Activated CD8-positive, alpha-beta memory T cell treated with anti-CD3 and anti-CD28 coated beads, Interleukin-2, amount 50 U/mL, for 48 hours (primary cell): ENCODE measurements at places on chromosomes 5 and 9.

GRCh38 chr9:99377790-99378775, 156.0 kb downstream of the SEC61B start:
- DNase-seq: no peak

GRCh38 chr5:15966066-15966640, 213.4 kb downstream of the MARCHF11 start:
- no peak for DNase-seq

DNA sequence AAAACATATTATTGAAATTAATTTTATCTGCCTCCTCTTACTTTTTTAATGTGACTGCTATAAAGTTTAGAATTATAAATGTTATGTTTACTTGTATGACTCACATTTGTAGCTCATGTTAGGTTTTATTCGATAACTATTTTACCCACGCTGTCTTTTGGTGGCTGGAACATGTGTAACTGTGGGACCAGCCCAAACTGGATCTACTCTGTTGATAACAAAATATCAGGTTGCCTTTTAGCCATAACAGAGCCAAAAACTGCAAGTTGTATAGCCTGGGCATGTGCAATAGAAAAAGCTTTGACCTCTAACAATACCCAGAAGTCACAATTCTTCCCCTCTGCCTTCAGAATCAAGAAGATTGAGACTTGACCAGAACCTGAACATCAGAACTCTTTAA, 356.5 kb downstream of the PRELID2 start:
- DNase-seq: no peak

DNA sequence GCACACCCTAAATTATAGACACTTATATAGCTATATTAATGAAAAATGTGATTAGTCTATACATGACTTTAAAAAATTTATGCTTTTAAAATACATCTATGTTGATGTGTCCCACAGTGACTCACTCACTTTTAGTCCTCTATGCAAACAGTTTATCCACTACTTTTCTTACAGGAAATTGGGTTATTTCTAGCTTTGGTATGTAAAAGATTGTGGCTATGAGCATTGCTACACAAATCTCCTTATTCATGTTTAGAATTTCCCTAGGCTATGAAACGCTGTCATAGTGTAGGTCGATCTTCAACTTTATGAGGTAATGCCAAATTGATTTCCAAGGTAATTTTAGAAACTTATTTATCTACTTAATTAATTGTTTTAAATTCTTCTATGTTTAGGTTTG, 687.4 kb downstream of the PRR16 start:
- DNase-seq: no peak

GRCh38 chr5:81783401-81783800, 32.5 kb upstream of the SSBP2 start:
- DNase-seq: no peak

GRCh38 chr9:134969156-134970045, 51.7 kb upstream of the FCN1 start:
- DNase-seq: no peak

DNA sequence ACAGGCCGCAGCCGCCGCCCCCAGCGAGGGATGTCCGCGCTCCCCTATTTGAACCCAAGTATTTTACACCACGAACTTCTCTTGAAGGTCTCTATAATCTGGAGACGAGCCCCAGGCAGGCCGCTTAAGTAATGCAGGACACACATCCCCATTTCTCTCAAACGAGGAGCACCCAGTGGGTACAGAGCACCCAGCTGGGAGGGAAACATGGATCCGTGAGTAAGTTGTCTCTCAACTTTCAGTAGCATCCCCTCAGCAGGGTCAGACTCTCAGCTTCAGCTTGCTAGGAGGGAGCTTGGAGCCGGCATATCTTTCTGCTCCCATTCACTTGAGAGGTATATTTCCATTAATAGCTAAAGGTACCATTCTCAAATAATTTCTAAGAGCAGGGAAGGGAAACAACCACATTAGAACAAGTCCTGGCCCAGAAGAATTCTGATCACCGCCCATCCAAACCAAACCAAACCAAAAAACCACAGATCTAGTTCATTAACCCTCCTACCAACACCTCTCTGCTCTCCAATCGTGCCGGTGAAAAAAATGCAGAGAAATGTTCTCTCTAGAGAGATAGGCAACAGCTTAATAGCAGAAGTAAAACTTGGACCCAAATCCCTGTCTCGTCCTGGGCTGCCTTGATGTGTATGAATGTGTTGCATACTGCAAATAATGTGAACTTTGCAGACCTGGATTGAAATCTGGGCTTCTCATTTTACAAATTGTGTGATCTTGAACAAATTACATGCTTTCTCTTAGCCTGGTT, 910 bp downstream of the TDRD7 start:
- no peak for DNase-seq

- no peak for DNase-seq
These were observed 20.7 kb downstream of the FBXW5 start for GRCh38 chr9:136923881-136924280.

DNA sequence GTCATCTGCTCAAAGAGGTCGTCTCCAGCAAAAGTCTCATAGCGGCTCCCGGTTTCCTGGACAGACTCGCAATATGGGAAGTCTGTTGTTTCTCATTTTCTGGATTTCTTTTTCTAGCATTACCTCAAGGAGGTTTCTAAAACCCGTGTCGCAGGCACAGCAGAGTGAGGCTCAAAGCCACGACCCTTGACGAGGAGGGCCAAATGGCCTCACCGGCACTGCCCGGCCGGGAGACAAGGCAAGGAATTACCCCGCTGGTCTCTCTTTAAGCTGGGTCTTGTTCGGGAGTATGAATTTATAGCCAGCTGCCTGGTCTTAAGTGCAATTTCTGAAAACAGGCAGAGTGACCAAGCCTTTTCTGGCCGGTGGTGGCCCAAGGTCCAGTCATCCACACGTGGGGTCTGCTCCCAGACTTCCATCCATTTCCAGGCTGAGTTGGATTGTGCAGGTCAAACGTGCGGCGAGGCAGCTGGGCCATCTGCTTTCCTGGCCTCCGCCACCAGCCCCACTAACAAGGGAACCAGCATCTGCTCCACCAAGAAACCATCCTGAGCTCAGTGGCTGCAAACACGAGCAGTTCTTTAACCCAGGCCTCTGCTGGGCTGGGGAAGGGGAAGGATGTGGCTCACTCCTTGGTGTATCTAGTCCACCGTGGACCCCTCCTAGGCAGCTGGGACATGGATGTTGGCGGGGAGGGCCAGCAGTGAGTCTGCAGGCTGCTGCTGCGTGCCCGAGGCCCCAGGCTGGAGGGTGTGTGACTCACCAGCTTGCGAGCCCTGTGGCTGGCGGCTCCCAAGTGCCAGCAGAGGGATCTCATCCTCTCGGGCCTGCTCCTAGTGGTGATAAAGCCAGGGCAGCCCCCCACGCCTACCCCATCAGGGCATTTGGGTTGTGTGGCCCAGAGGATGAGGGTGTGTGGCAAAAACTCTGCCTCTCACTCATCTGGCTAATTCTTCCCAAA, 55.6 kb upstream of the COL5A1 start:
- peak; percentile 29 for DNase-seq

GRCh38 chr9:87337335-87338087, 160.2 kb upstream of the DAPK1 start:
- no peak for DNase-seq

DNA sequence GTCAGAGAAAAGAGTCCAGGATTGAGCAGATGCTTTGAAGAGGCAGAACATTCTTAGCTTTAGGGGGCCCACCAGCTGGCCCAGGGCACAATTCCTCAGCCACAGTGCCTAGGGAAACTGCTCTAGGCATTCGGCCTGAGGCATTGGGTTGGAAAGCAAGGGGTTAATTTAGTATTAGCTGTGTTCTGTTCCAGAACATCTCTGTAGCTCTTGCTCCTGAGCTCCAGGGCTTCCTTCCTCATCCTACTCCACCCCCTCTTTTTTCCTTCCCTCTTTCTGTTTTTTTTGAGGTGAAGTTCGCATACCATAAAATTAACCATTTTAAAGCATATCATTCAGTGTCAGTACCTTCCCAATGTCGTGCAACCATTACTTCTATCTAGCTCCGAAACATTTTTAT, 74.5 kb upstream of the PANK3 start:
- no peak for DNase-seq

DNA sequence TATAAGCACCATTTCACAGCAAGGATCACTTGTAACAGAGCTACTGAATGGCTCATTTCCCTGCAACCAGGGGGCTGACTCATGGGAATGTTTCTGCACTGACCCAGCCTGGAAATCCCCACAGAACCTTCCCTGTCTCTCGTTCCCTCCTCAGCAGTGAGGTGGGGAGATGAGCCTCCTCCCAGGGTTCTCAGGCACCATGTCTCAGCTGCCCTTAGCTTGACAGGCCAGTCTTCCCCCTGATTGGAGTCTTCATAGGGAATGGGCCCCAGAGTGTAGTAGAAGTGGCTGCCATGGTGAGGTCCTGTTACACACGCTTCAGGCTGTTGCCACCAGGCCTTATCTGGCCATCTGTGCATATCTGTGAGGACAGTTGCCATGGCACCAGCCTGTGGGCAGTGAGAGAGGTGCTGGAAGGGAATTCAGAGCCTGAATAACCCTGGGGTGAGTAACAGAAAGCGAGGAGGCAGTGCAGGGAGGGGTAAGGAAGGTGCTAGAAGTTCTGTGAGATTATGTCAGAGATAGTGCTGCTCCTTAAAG, 324.4 kb downstream of the ENC1 start:
- peak; percentile 57 for DNase-seq

GRCh38 chr5:80215523-80215922, 40.3 kb downstream of the SERINC5 start:
- no peak for DNase-seq

- DNase-seq: no peak
These were observed 1.4 kb downstream of the KIF20A start for GRCh38 chr5:138180183-138180782.

GRCh38 chr5:53318303-53318702, 162.1 kb upstream of the FST start:
- no peak for DNase-seq
